Suprapubic skin (tissue), 4 donors: ENCODE measurements at places on chromosomes 13 and 19. TPM values are rescaled to one million over a fixed set of nuclear protein-coding genes. Genes with fewer than 3 reads are reported as not detected.

Gene ZNF66
- 10.7 TPM for total RNA-seq

Gene CEBPA
- total RNA-seq = 166 TPM

Gene NPAS1
- 4.7 TPM for total RNA-seq

Gene CTU1
- 14.6 TPM for total RNA-seq

Gene TEX29
- not detected for total RNA-seq

Gene LRP3
- 9.8 TPM for total RNA-seq

Gene UNC13A
- total RNA-seq = 0.16 TPM

- DNase-seq = no peak
Observed at GRCh38 chr13:113216254-113217048, 7.0 kb downstream of the CUL4A start.

GRCh38 chr13:39603424-39603947, 493 bp upstream of the LHFPL6 start:
- no peak for DNase-seq

DNA sequence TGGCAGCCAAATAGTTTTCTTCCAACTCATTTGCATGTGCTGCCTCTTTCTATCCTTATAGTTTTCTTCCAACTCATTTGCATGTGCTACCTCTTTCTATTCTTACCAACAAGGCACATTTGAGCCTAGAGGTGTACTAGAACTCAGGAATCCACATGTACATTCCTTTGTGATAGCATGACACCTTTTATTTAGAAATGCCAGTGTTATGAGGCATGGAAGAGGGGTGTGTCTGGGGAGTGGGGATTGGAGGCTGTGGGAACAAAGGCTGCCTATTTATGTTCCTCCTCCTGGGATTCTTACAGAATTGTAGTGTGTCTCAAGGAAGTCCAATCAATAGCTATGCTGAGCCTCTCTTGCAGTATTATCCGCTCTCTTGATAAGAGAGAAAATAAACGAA, 966.7 kb downstream of the PCDH17 start:
- DNase-seq = no peak

- DNase-seq = no peak
Observed at GRCh38 chr19:18496980-18497256, 25.0 kb downstream of the ELL start.

DNA sequence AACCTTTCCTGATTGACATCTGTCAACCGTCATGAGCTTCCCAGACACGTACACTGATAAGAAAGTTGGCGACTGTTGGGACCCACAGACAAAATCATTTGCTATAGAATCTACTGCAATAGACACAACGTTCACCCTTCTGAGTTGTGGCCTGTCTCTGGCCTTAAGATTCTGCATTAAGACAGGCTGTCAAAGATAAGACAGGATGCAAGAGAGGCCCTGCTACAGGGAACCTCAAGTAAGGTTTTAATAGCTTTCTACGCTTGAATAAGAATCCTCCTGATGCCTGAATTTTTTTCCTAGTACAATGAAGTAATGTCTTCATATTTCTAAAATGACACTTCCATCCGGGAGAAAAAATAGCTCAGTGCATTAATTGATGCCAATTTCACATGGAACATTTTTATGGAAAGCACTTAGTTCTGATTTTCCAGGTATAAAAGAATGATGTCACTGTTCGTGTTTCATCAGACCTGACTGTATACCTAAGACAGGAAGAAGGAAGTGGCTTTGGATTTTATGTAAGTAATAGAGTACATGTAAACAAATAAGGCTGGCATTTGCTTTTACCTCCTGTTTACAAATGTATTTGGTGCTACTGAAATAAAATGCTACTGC, 275.2 kb upstream of the GPC6 start:
- DNase-seq = no peak

DNA sequence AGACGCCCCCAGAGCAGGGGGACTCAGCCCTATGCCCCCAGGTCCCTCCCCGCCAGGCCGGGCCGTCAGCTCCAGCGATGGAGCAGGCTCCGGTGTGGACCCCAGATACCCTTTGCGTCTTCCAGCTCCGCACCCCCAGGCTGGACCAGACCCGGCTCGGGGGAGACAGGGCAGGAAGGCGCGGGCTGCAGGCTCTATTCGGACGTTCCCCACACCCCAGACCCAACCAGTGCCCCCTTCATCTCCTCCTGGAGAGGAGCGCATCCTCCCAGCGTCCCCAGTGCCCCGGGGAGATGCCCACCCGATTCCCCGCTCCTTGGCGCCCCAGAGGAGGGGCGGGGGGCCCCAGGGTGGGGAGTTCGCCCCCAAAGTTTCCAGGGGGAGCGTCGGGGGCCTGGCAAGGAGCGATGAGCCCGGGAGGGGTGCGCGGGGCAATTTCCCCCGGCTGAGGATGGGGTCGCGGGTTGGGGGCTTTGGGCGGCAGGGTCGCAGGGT, 389 bp downstream of the LINGO3 start:
- peak; percentile 53 for DNase-seq

DNA sequence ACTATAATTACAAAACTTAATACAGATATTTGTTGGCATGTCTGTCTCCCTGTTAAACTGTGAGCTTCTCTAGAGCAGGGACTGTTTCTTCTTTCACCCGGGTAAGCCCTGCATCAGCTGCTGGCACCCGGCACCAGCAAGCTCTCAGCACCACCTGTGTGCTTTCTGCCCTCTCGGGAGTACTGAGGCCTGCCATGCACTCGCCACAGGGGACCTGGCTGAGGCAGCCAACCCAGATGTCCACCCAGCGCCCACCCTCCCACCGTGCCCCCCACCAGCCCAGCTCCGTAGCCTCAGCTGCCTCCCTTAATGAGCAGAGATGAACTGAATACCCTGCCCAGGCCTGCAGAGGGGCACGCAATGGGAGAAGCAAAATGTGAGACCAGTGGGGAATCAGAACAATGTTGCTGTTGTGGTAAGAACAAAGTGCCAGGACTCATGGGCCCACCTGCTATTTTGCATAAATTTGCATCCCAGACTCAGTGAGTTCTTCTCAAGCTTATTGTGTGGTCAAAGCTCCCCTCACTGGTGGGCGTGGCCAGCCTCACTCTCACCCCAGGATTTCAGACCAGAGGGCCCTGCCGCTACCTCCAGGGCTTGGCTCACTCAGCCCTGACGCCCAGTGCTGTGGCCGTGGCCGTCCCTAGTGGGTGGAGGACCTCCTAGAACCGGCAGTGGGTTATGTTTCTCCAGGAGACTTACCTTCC, 14.6 kb upstream of the SERPINE3 start:
- DNase-seq = no peak

DNA sequence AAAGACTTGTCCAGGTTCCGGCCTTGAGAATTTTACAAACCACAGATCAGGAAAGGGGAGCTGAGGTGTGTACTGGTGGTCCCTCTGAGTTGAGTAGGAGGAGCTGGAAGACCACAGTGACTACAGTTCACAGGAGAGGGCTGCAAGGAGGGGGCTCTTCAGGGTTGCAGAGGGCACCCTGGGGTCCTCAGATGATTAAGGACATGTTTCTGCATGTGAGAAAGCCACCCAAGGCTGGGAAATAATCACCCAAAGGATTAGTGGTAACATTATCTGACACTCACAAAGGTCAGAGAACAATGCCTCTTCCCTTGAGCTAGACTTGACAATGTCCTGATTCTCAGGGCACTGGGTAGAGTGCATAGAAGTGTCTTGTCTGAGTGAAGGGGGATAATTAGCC, 540.4 kb downstream of the IRS2 start:
- no peak for DNase-seq

DNA sequence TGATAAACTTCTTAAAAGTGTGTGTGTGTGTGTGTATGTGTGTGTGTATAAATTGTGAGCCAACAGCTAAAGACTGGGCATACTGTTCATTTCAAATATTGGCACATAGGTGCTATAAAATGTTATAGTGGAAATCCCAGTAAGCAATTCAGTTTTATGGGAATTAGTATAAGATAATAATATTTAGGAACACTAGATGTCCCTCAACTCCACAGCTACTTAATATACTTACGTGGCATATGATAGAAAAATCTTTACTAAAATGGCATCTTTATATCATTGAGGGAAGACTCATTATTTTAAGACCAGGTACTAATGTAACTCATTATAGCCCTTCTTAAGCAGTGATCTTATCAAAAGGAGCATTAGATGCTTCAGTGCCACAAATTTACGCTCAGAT, 266.2 kb downstream of the MAB21L1 start:
- no peak for DNase-seq

- no peak for DNase-seq
Observed at GRCh38 chr13:47256618-47257017, 359.8 kb upstream of the HTR2A start.

DNA sequence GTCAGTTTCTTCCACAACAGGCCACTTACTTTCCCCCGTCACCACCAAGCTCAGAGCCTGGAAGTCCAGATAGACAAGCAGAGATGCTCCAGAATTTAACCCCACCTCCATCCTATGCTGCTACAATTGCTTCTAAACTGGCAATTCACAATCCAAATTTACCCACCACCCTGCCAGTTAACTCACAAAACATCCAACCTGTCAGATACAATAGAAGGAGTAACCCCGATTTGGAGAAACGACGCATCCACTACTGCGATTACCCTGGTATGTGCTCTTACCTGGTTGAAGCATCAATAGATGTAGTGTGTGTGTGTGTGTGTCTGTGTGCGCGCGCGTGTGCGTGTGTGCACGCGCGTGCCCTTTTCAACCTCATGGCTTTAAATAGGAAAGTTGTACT, 3.7 kb downstream of the KLF5 start:
- no peak for DNase-seq

DNA sequence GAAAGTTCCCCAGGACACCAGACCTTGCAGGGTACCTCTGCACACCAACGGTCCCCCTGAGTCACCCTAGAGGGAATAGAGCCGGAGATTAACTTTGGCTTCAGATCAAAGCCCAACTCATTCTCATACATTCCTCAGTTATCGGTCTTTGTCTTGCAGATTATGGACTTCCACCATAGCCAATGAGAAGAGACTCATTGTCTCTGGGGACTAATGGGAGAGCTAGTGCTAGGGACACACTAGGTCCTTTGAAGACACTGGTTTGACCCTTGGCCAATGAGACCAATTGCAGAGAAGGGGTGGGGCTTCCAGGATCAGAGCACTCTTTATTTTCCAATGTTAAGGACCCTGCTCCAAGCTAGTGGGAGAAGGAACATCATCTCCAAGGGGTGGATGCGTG, 6.1 kb downstream of the KLK7 start:
- no peak for DNase-seq

DNA sequence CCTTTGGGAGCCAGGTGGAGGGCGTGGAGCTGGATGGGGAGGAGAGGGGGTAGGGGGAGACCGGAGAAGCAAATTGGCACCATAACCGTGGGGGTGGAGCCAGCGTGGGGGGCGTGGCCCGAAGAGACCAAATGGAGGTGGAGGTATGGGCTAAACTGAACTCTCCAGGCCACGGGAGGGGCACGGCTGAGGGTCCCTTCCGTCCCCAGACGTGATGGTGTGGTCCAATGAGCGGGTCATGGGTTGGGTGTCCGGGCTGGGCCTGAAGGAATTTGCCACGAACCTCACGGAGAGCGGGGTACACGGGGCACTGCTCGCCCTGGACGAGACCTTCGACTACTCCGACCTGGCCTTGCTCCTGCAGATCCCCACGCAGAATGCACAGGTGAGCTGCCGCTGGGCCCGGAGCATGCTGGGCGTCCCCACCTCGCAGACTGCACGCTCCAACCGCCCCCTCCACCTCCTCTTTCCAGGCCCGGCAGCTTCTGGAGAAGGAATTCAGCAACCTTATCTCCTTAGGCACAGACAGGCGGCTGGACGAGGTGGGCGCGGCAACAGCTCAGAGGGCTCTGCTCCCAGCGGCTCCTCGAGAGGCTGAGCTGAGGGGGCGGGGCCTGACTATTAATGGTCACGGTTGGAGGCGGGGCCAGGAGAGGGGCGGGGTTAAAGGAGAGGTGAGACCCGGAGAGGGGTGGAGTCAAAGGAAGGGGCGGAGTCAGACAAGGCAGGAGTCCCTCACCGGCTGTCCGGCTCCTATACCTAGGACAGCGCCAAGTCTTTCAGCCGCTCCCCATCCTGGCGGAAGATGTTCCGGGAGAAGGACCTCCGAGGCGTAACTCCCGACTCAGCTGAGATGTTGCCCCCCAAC, 6.2 kb downstream of the HRC start:
- peak; percentile 98 for DNase-seq

DNA sequence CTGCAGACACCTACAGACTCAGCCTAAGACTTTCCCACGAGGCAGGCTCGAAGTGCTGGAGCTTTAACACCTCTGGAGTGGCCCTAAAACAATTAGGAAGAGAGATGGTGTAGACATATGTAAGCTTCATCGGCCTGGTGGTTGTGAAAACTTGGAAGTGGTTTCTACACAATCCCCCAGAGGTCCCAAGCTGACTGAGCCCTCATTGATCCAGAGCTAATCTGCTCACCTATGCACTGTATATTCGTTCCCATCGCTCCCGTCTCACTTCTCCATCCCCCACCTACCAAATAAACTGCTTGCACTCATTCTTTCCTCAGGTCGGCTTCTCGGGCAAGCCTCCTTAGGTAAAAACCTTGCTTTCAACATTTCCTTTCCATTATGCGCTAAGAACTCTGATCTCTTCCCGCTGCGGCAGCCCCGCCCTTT, 767 bp upstream of the ZNF793 start:
- no peak for DNase-seq

DNA sequence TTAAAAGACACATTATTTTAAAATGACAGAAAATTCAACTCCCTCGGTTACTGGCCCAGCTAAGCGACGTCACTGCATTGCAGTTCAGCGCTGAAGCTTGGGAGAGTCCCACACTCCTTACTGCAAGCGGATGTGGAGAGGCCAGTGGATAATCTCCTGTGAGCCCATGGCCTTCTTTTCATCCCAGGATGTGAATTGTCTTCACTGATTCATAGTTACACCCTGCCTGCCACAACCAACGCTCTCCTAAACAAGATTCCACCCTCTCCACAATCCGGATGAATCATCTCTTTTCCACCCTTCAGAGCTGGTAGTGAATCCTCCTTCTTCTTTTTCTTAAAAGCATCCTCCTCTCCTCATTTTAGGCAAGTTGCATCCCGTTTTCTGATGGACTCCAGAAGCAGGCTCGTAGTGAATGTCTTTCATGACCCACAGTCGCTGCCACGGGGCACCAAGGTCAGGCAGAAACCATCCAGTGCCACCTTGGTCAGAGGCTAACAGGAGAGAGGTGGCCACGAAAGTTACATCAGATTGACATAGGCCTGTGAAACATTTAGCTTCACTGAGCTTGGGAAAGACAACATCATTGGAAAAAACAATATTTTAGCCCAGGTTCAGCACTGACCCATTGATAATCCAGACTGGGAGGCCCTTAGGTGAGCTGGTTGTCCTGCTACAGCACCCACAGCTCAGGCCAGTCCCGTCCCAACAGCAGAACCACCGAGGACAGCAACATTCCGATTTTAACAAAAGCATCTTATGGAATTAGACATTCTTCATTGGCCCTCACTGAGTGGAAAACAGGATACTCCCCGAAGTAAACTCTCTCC, 2.0 kb downstream of the GJB2 start:
- no peak for DNase-seq

DNA sequence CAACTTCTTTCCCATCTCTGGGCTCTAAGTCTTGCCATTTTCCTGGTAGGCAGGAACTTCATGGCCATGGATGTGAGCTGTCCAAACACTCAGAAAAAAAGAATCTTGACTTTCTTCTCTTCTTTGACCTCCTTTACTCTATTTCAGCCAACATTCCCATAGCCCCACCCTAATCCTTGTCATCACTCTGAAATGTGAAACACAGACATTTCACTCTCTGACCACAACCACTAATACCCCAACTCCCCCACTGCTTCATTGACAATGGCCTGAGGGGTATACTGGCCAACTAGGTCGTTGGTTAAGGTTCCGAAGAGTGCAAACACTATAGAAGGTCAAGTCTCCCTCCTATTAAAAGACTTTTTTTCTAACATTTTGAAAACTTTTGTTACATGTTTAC, 4.7 kb upstream of the CYP2A13 start:
- no peak for DNase-seq

- no peak for DNase-seq
Observed at GRCh38 chr19:10013834-10014618, 743 bp downstream of the RDH8 start.
